ENCODE measurements at places on chromosomes 5 and 9.
A peak's percentile ranks its signal among the peaks of the same experiment; 100 is the strongest.

DNA sequence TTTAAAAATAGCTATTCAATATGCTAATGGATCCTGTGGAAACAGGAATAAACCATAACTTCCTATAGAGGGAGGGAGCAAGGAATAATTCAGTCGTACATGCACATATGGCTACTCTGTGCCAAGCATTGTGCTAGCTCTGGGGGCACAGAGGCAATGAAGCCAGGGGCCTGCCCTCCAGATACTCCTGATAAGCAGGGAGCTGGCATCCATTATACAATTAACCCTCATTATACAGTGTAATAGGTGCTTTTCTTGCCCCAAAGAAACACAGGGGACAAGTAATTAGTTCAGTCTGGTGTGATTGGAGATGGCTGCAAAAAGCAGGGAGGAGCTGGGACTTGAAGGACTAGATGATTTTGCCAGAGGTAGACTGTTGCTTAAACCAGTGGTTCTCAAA lies 200.4 kb downstream of the SREK1 start:
- no peak for DNase-seq

- no peak for DNase-seq
Observed at GRCh38 chr5:126486332-126486731, 63.1 kb downstream of the GRAMD2B start.

- no peak for DNase-seq
Observed at GRCh38 chr9:31168161-31168560, 1216.3 kb upstream of the ACO1 start.

GRCh38 chr5:10432059-10433008 lies 9.3 kb upstream of the ROPN1L start:
- DNase-seq: no peak

DNA sequence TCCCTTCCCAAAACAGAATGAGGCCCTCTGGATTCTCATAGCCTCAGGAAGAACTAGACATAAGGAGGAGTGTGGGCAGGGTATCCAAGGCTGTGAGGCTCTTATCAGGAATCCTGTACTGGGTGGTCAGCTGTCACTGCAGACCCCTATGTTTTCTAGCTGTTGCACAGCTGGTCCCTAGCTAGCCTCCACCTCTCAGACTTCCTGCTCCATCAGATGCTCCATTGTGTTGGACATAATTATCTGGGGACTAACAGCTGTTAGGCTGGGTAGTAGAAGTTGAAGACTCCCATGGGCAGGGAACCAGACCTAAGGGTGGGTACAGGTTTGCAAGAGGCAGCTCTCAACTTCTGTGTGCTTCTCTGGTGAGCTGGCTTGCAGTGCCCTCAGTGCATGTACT lies 18.4 kb downstream of the FAM219A start:
- DNase-seq: no peak

GRCh38 chr9:35029852-35030251 lies 40.3 kb downstream of the DNAJB5 start:
- DNase-seq: no peak

- no peak for DNase-seq
Observed at GRCh38 chr9:108078811-108079210, 589.2 kb upstream of the KLF4 start.

GRCh38 chr5:178078197-178079010 lies 34.9 kb upstream of the N4BP3 start:
- no peak for DNase-seq

- no peak for DNase-seq
Observed at GRCh38 chr9:86356871-86357866, 3.0 kb upstream of the TUT7 start.

DNA sequence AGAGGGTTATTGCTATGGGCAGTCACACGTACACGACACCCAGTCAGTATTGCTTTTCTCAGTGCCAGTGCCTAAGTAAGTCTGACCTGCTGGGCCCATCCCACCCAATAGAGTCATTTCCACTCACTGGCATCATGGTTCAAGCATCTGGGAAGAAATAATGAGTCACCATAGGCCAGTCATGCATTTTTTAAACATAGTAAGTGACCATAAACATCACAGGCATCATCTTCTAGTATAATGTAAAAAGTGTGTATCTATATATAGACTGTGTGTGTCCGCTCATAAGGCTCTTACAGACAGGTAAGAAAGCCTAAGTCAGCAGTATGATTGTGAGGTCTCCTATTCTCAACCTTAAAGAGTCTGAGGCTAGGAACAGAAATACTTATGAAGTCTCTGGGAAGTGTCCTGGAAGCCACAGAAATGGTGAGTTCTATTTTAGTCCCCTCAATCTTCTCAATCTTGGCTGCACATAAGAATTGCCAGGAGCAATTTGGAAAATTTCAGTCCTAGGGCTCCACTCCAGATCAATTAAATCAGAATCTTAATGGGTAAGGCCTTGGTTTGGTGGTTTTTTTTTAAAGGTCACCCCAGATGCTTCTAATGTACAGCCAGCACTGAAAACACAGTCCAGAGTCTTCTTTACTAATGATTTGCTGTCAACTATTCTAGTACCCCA lies 65.2 kb downstream of the ZNF366 start:
- DNase-seq: no peak

- no peak for DNase-seq
Observed at GRCh38 chr9:32431940-32432555, 47.6 kb downstream of the ACO1 start.

DNA sequence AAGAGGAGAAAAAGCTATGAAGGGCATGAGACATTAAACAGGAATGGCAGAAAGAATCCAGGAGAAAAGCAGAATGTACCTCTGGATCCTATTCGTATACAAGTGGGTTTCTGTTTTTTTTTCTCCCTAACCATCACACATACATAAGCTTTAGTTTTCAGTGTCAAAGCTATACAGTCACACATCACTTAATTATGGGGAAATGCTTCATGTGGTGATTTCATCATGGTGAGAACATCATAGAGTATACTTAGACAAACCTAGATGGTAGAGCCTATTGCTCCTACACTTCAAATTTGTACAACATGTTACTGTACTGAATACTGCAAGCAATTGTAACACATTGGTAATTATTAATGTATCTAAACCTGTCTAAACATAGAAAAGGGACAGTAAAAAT lies 290.6 kb downstream of the AOPEP start:
- no peak for DNase-seq

DNA sequence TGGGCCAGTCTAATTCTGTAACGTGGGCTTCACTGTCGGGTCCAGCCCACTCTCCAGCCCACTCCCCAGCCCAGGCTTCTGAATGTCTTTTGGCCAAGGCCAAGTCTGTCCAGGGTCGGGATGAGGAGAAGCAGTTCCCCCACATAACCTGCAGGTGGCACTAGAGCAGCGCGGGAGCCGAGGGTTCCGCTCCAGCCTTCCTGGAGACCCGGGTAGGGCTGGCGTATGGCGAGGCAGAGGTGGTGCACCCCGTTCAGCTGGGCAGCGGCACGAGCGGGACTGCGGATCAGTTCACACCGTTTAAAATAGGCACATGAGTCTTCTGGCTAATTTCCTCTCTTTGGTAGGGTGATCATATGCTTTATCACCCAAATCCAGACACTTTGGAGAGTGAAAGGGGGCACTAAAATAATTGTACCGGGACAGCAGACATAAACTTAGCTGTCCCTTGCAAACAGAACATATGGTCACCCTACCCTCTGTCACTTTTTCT lies 185.9 kb downstream of the MSX2 start:
- DNase-seq: peak; percentile 33

DNA sequence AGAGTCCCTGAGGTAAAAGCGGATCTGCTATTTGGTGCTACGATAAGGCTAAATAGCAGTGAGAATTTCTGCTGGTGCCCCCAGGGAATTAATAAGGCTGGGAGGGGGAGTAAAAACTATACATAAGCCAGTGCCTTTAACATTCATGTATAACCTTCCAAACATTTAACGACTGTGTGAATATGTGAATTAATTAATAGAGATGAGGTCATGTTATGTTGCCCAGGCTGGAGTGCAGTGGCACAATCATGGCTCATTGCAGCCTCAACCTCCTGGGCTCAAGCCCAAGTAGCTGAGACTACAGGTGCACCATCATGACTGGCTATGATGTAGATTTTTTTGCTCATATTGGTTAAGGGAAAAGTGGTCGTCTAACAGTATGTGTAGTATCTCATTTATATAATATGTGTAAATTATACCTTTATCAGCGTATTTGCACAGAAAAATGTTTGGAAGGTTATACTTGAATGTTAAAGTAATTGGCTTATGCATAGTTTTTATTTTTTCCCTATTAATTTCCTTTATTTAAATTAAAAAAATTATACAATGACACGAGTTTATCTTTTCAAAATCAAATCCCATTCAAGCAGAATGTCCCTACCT lies 64.6 kb downstream of the EHMT1 start:
- DNase-seq: no peak

DNA sequence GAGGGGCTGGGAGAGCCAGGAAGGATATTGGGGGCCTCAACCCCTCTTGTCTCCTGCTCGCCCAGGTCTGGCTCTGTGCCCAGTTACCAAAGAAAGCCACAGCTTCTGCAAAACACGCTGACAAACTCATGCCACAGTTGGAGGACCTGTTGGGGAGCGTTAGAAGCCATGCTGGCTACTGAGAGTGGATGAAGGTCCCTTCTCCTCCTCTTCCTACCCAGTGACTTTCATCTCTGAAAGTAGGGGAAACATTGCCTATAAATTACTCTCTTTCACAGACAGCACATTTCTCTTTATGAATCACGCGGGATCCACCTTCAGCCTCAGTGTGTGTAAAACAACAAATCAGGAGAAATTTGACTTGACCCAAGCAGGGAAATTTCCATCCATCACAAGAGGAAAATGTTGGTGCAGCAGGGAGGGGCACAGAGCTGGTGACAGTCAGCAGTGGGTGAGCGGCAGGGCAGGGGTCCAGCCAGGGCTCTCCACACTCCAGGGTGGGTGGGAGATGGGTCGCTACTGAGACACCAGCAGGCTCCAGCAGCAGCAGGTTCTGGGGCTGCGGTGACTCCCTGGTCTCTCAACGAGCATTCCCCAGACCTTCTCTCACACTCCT lies 181.9 kb downstream of the FGF18 start:
- DNase-seq: no peak

DNA sequence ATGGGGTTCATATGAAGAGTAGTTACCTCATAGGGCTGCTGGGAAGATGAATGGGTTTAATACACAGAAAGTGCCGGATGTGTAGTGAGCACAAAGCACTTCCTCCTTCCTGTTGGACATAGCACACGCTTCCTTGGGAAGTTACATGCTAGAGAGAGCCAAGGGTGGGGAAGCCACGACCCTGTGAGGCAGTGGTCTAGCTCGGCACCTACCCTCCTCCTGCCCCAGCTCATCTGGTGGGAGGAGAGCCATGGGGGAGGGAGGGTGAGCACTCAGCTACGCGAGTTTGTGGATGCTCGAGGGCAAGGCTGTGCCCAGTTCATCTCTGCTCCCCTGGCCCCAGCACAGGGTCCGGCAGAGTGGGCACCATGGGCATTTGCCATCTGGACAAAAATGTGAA lies 43.6 kb upstream of the NEK6 start:
- no peak for DNase-seq

DNA sequence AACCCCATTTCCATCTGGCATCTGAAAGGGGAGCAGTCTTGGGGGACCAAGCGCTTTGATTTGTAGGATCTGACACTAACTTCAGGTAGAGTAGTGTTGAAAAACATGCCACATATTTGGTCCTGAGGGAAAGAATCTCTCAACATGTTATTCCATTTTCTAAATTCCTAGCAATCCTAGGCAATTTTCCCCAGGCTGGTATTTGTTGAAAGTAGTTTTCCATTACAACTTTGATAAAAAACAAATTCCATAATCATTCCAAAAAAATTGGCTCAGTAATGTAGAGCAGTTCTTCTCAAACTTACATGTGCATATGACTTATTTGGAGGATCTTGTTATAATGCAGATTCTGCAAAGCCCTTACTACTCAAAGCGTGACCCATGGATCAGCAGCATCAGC lies 477.9 kb downstream of the ACTL7B start:
- no peak for DNase-seq

GRCh38 chr9:121289026-121289771 lies 21.2 kb downstream of the GSN start:
- DNase-seq: peak; percentile 39

DNA sequence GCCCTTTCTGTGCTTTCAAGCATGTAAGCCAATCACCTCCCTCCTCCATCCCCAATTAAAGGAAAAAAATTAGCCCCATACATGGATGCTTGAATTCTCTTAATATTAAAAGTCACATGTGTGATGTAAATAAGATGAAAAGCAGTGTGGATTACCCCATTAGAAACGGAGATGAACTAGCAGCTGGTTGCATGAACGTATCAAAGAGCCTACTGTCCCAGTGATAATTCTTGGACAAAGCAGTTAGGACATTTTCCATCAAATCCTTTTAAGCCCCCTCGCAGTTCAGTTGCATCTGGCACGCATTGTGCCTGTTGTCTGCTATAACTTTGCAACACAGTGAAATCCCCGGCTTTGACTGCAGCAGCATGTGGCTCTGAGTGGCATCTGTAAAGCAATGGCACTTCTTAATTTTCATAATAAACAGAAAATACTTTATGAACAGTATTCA lies 285.6 kb downstream of the FBXL7 start:
- no peak for DNase-seq

- DNase-seq: no peak
Observed at GRCh38 chr9:68644831-68645230, 60.2 kb upstream of the PIP5K1B start.

GRCh38 chr9:31520301-31521085 lies 864.0 kb upstream of the ACO1 start:
- DNase-seq: no peak

DNA sequence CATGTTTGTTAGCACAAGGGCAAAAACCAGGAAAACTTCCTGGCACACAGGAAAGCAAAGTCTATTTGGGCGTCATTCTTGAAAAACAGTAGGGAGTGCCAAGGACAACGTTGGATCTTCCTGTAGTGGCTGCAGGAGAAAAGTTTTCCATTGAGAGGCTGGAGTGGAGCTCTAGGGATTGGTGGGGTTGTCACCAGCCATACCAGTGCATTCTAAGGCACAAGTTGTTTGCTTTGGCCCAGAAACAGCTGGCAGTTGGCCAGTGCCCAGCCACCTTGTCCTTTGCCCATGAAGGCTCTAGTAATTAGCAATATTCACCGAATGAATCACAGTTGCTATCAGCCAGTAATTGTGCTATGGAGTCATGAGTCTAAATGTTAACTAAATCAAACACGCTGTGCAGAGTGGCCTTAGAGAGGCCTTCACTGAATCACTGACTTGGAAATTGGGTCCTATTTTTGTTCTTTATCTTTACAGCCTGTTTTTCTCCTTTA lies 26.4 kb downstream of the TNFSF15 start:
- DNase-seq: no peak

- no peak for DNase-seq
Observed at GRCh38 chr5:120913396-120913795, 449.3 kb downstream of the PRR16 start.

DNA sequence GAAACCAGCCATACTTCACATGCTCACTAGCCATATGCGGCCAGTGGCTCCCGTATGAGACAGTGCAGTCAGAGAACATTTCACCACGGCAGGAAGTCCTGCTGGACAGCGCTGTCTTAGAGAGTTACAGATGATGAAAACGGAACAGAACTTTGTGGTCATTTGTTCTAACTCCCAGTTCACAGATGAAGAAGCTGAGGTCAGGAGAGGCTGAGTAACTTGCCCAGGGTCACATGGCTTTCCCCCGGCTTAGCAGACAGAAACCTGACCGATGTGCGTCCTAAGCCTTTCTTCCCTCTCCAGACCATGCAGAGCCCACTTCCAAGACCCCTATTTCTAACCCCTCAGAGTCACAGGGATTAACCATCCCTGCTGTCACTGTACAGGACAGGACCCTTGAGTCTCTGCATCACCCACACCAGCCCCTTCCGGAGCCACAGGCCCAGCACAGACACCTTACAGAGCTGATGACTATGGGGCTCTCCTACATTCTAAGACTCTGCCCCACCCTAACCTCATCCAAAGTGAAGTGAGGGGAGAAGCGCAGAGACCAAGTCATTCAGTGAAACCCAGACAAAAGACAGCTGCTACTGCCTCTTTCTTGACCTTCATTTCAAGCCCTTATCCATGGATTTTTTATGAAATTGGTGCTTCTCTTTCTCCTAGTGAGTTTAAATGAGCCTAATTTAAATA lies 86.9 kb downstream of the PTPN3 start:
- no peak for DNase-seq
